IMR-90 (cell line): ENCODE measurements at places on chromosomes 1 and 21. TPM values are rescaled to one million over a fixed set of nuclear protein-coding genes. Genes with fewer than 3 reads are reported as not detected.

The ADPRS gene
- total RNA-seq, result 27.2 and 31.0 TPM in 2 replicates

The OLFML3 gene
- 37.8 and 40.9 TPM in 2 replicates for total RNA-seq

DNA sequence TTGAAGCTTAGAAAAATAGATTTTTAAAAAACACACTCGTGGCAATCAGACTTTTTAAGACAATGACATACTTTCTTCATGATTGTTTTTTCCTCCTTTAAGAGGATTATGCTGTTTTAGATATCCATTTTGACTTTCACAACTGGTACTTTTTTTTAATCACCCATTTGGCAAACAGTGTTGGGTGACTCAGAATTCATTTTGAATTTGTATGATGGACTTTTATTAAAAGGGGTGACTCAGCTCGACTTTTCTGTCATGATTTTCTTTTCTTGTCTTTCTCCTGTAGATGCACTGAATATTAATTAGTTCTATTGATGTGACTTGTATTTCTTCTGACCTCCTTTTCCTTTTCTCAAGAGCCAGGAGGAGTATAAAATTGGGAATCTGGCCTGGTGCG, 44.7 kb downstream of the FMN2 start:
- peak; percentile 23 for DNase-seq

The QSOX1 gene
- total RNA-seq, result 93.3 and 102 TPM in 2 replicates

DNA sequence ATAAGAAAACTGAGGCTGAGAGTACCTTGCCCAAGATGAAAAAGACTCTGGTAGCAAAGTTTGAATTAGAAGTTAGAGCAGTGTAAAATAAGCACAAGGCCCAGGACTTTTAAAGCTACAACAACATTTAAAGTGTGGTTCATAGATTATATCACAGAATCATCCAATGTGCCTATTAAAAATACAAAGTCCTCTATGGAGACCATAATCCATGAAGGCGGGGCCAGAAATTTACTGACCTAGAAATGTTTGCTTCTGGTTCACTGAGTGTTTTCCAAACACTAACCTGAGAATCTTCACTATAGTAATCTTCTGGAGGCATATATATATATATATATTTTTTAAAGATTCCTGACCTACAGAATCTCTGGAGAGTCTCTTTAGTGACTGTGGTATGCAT, 12.3 kb downstream of the DEPDC1 start:
- no peak for DNase-seq

The NEK2 gene
- total RNA-seq, result 26.0 and 35.0 TPM in 2 replicates

DNA sequence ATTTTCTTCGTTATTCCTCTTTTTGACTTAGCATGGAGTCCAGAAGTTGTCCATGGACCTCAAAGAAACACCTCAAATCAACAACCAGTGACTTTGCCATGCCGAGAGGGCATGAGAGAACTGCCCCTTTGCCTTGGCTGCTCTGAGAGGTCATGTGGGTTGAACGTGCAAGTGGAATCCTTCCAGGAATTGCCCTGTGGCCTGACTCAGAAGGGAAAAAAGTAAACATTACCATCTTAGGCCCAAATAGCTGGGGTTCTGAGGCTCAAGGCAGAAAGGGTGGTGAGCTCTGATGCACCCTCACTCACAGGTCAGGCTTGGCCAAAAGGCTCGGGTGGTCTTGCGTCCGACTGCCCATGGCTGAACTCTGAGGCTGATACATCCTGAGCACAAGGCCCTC, 15.1 kb downstream of the STUM start:
- no peak for DNase-seq

The OR14A16 gene
- total RNA-seq, result not detected in 2 replicates

The MFAP2 gene
- total RNA-seq, result 2.5 and 3.9 TPM in 2 replicates

GRCh38 chr1:33043267-33044092, 6.8 kb upstream of the AK2 start:
- no peak for DNase-seq
